ENCODE measurements at places on chromosomes 2 and 18.

GRCh38 chr2:96396095-96396494, 60.5 kb downstream of the NCAPH start:
- DNase-seq, result no peak

DNA sequence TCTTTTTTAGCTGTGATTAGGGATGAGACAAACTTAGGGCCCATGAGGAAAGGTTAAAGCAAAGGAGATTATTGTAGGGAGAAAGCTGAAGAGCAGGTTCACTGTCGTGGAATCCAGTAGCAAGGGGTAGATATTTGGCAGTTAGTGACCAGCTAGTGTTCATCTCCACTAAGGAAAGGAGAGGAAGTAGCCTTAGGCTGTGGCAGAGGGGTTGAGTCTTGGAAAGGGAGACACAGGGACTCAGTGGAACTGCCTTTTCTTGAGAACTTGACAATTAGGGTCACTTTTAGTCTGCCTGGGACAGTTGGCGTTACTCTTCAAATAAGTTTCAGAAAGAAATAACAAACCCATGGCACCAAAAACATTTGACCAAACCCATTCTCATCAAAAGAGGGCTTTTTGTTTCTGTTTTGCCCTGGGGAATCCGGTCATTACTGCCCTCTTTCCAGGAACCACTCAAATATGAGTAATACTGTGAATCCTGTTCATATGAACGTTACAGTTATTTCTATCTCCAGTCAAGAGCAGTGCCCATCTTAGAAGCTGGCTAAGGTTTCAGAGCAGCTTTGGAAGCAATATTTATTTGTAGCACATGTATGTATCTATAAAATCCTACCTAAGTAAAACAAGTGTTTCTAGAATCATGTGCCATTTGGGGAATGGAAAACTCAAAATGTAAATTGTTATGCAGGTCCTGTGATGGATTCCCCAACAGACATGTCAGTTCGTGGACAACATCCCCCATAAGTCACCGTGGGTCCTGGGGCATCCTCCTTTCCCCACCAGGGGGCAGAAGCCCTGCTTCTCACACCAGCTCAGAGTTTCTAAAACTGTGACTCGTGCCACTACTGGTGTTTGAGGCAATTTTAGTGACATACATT, 77.3 kb upstream of the PHLPP1 start:
- DNase-seq, result peak; percentile 77

DNA sequence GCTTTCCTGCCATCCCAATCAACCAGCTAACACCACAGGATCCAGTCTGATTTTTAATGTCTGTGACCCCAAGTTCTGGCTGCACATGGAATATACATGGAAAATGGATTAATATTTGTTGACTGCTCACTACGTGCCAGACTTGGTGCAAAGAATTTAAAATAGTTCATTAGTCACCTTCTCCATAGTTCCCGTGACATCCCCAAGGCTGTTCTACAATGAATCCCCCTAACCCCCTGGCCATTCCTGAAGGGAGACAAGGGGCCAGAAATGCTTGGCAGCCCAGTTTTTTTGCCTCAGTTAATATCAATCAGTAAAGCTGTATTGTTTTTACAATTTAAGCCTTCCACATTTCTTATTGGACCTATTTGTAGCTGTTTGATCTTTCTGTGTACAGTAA, 71.0 kb upstream of the ST3GAL5 start:
- no peak for DNase-seq

GRCh38 chr2:205731583-205731981, 49.3 kb downstream of the NRP2 start:
- DNase-seq, result no peak

- DNase-seq, result no peak
Observed at GRCh38 chr2:102010902-102011301, 19.1 kb downstream of the IL1R2 start.
